H7 (cell line): ENCODE measurements at places on chromosomes 13 and 19. TPM values are rescaled to one million over a fixed set of nuclear protein-coding genes. Genes with fewer than 3 reads are reported as not detected.

SPPL2B gene
- total RNA-seq = 65.9 and 75.3 TPM in 2 replicates

CABP5 gene
- not detected in 2 replicates for total RNA-seq

KLHL26 gene
- total RNA-seq = 7.1 and 11.7 TPM in 2 replicates

SH2D3A gene
- 11.7 and 12.8 TPM in 2 replicates for total RNA-seq

POGLUT2 gene
- total RNA-seq = 23.8 and 25.1 TPM in 2 replicates

NLRP4 gene
- not detected in 2 replicates for total RNA-seq

SOX1 gene
- 0.15 TPM in 1 of 2 replicates, not detected in the other for total RNA-seq

PRKCG gene
- 1.1 and 1.7 TPM in 2 replicates for total RNA-seq

BEST2 gene
- total RNA-seq = 0.37 and 1.5 TPM in 2 replicates

RAB3A gene
- total RNA-seq = 6.1 and 8.6 TPM in 2 replicates

KLK14 gene
- not detected in 2 replicates for total RNA-seq

MPV17L2 gene
- 29.2 and 45.0 TPM in 2 replicates for total RNA-seq

PLPPR3 gene
- 52.0 and 53.8 TPM in 2 replicates for total RNA-seq

SHISA7 gene
- total RNA-seq = 0.04 and 0.07 TPM in 2 replicates

IRGC gene
- total RNA-seq = not detected in 2 replicates

CLEC4M gene
- total RNA-seq = not detected in 2 replicates

ZNF729 gene
- total RNA-seq = not detected in 2 replicates

TEX26 gene
- total RNA-seq = not detected in 2 replicates

PSG11 gene
- total RNA-seq = not detected in 2 replicates

PLIN5 gene
- total RNA-seq = 1.3 and 2.5 TPM in 2 replicates

SNRPD2 gene
- total RNA-seq = 407 and 467 TPM in 2 replicates

SIGLEC10 gene
- total RNA-seq = not detected in 2 replicates
